ENCODE measurements at places on chromosomes 4 and X.

DNA sequence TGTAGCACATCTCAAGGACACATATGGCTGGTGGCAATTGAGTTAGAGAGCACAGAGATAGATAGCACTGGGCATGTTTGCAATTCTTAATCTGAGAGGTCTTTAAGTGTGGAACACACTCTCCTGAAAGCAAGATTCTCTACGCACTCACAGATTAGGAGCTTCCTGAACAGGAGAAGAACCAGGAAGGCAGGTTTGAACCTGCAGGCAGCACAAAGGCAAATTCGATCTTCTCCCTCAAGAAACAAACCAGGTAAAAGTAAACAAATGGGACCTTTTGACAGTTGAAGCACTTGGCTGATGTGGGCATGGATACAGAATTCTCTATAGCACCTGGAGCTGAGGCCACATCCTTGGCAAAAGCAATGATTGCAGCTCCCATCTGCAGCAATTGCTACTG is 24.3 kb downstream of the HS3ST1 start:
- DNase-seq, result no peak

DNA sequence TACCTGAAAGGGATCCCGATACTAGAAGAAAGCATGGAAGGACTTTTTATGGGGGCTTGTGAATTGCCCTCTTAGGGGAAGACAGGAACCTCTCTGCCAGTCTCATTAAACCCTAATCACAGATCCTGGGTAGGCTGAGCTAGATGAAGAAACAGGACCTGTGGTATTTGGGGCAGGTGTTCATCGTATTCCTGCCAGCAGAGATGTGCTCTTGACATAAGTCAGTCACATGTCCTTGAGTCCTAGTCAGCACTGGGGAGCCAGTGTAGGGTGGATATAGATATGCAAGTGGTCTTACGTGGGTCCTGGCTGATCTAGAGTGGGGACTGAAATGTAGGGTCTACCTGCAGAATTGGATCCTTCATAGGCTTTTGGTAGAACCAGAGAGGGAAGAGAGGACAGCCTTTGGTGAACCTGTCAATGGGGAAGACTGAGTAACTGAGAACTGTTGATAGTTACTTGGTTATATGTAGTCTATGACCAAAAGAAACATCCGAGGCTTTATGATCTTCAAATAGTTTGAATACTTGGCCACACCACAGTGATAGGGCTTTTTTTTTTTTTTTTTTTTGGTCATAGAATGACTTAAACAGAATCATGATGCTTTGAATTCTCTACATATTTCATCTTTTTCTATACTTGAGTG is 63.5 kb upstream of the WDR1 start:
- DNase-seq, result no peak

- no peak for DNase-seq
Observed at GRCh38 chr4:40587826-40588225, 41.8 kb downstream of the RBM47 start.

- DNase-seq, result no peak
Observed at GRCh38 chr4:36067116-36067515, 177.2 kb downstream of the ARAP2 start.

DNA sequence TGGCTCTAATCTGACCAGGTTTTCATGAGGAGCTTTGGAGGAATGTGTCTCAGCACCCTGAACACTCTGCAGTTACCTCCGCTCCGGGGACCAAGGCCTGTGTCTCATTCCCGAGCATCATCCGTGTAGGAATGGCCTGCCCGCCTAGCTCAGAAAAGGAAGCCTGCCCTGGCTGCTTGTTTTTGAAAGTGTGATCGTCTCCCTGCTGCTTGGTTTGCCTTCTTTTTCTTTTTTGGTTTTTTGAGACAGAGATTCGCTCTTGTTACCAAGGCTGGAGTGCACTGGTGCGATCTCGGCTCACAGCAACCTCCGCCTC is 73.3 kb downstream of the CRLF2 start:
- no peak for DNase-seq

GRCh38 chr4:143336781-143337599 is at the start of gene GAB1:
GAB1 (plus strand) TSS chr4:143336876; CDS start chr4:143337189, 313 bp downstream.
- no peak for DNase-seq

- no peak for DNase-seq
Observed at GRCh38 chr4:82947498-82947897, 47.0 kb downstream of the THAP9 start.

GRCh38 chr4:140955641-140956040 is 177.6 kb downstream of the RNF150 start:
- DNase-seq, result no peak

DNA sequence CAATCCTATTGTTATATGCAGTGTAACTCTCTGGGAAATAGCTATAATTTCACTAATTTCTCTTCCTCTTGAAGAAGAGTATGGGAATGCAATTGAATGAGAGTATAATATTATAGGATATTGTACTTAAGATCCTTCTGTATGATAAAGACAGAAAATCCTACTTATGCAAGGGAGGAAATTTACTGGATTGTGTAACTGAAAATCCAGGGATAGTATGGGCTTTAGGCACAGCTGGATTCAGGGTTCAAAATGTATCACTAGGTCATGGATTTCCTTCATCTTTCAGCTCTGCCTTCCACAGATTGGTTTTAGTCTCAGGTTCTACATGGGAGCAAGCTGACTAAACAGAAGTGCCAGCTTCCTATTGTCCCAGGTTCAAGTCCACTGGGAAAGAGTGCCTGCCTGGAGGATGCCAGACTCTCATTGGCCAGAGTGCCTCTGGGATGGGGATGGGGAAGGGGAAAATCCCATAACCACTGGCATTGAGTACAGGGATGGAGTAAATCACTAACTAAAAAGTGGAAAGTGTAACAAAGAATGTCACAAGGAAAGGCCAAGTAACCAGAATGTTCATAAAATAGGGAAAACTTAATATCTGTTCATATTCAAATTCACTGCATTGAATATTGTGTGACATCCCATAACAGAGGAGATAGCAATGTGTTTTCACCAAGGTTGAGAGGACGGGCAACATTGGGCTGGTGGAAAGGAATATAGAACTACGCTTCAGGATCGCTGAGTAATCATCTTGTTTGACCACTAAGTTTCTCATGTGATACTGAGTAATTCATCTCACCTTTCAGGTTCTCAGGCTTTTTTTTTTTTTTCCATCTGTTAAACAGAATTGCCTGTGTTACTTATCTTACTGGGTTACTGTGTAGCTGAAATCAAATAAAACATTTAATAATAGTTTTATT is 75.7 kb downstream of the ANXA3 start:
- no peak for DNase-seq

DNA sequence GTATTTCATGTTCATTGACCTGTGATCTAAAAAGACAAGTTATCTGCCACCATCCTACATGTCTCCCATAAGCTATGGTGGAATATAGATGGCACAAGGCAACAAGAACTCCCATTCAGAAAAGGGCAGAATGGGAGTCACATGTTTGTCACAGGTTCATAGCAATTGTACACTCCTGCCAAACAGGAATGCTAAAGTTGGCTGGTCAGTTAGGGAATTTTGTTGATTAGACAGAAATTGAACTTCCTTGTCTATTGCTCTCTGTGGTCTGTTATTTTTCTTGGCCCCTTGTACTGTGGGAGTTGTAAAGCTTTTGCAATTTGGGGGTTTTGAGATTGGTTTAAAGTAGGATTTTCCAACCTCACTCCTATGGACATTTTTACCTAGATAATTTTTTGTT is 101.7 kb upstream of the SOD3 start:
- DNase-seq, result no peak

- DNase-seq, result no peak
Observed at GRCh38 chr4:156413239-156414135, 459.8 kb upstream of the CTSO start.

DNA sequence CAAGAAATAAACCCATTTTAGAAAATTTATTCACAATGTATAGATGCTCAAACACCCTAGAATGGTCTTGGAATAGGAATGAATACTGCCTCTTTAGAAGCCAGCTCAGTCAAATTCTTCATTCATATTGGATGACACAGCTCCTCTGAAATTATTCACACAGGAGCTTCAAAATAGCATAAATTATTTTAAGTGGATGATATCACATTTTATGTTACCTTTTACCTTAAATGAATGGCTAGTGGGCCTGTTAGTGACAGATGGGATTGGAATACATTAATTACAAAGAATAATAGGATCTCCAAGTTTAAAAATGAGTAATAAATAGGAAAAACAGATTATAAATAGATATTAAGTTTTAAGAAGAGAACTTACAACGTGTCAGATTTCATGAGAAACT is 184.4 kb downstream of the GABRB1 start:
- DNase-seq, result no peak

GRCh38 chr4:175246941-175247340 is 328.8 kb downstream of the ADAM29 start:
- no peak for DNase-seq

- no peak for DNase-seq
Observed at GRCh38 chr4:181138116-181138515, 1105.1 kb upstream of the TENM3 start.

- DNase-seq, result no peak
Observed at GRCh38 chr4:24655326-24655725, 71.0 kb upstream of the DHX15 start.

GRCh38 chr4:8159537-8160232 is 1.1 kb upstream of the ABLIM2 start:
- peak; percentile 19 for DNase-seq

DNA sequence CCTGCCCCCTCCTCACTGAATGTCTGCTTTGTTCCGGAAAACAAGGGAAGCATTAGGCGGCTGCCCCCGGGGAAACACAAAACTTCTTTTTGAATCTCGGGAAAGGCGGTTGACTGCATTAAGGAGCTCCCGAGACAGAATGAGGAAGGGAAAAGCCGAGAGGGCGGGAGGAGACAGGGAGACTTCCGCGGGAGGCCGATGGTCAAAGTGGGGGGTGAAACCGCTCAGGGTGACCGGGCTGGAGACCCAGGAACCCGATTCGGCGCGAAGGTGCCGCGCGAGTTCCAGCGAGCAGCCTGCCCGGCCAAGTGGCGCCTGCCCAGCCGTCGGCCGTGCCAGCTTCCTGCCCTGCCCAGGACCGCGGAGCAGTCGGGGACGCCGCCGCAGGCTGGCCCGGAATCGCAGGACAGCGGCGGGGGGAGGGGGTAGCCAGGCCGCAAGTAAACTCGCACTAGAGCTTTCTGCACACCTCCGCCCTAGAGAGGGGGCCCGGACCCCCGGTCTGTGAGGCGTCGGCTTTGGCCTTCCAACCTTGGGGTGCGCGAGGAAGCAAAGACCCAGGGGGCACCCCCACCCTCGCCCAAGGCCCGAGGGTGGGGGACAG is 55.1 kb upstream of the BCOR start:
- DNase-seq, result no peak

DNA sequence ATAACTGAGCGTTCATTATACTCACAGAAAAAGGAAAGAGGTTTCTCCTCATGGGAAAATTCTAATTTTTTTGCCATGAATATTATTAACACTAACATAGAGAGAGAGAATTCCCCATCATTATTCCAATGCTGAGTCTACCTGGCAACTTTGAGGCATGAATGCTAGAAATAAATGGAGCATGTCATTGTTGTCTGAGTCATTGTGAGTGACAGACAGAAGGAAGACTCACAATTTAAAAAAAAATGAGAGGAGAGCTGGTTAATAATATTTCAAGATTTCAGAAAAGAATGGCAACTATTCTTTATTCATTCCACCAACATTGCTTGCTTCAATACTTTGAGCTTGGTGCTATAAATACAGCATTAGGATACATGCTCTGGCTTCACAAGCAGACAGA is 170.4 kb upstream of the HS3ST1 start:
- no peak for DNase-seq

GRCh38 chrX:115988825-115989224 is 181.7 kb upstream of the AGTR2 start:
- DNase-seq, result no peak

DNA sequence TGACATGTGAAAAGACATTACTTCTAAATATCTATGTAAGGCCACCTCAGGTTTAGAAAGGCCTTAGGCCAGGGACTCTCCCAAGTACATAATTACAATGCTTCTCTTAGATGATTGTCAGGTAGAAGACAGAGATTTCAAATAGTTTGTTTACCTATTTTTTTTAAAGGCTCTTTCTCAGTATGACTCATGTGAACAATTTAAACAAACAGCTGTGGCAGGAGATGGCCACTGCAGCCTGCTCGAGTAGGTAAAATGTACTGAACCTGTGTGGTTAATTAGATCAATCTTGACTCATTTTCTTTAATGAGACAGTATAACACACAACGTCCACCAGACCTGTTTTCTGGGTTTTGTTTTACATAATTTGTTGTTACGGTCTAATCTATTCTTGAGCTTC is 50.2 kb downstream of the LEF1 start:
- peak; percentile 10 for DNase-seq

- no peak for DNase-seq
Observed at GRCh38 chrX:85627363-85627762, 247.9 kb upstream of the POF1B start.

DNA sequence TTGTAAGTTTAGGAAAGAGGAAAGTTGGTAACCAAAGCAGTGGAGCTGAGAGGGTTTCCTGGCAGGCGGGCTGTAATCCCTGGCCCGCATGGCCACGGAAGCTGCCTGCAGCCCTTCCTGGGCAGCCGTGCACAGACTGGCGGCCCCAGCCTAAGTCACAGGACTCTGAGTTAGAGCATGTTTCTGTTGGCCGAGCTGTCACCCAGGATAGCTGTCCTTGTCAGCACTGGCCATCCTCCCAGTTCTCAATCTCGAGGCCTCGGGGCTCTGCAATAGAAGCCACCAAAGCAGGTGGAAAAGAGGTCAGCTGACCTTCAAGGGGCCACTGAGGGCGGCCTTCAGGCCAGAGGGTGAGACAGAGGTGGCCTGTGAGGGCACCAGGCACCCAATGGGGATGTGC is 20.5 kb downstream of the PNMA6E start:
- no peak for DNase-seq

GRCh38 chrX:9957743-9958142 is 9.4 kb upstream of the CLDN34 start:
- DNase-seq, result no peak

DNA sequence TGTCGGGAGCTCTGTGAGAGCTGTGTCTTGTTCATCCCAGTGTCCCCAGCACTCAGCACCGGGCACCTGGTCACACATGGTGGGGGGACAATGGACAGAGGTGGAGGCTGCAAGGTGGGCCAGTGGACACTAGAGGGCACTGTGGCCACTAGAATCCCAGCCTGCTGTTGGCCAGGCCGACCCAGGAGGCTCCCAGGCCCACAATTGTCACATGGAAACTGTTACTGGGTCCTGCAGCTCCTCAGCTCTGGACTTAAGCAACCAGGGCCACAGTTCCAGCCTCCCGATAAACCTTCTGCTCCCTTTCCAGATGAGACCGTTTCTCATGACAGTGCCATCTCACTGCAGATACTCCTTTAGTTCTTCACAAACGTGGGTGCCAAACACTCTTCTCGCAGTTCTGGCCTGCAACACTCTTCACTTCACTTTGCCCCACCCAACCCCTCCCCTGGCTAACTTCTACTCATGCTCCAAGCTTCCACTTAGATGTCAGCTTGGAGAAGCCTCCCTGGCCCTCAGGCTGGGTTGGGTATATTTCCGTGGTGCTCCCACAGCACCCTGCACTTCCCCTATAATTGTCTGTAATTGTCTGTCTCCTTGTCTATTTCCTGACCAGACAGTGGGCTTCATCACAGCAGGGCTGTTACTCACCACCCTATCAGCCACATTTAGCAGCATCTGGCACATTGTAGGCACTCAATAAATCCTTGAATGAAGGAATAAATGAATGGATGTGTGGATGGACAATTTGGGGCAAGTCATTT is 3.5 kb upstream of the IQSEC2 start:
- no peak for DNase-seq

Measured in NCI-H2081 treated with DMSO at 0.1 percent for 48 hours (cell line).